ENCODE measurements at places on chromosomes 2 and 18.

- DNase-seq = no peak
These were observed 49.5 kb downstream of the PTPRM start for GRCh38 chr18:7616661-7617060.

DNA sequence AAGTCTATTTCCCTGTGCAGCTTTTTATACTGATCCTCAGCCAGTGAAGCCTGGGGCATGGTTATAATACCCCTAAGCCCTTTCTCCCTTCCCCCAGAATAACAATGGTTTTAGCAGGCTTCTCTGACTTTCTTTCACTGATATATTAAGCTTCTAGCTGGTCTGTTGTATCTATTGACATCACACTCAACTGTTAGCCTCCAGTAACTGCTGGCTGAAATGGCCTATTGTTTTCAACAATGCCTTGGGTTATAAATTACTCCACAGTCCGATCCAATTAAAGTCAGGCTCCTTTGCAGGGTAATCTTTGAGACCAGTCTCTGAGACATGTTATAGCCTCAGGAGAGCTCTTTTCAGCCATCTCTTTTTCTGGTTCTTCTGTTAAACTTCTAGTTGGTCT is 2.9 kb upstream of the SLC9A4 start:
- DNase-seq = no peak

- no peak for DNase-seq
These were observed 17.2 kb upstream of the TNP1 start for GRCh38 chr2:216877085-216877484.

GRCh38 chr18:79753391-79753851 is 44.3 kb upstream of the KCNG2 start:
- DNase-seq = no peak

- no peak for DNase-seq
These were observed 75.5 kb upstream of the GLS start for GRCh38 chr2:190805126-190805525.

- DNase-seq = no peak
These were observed 1129.9 kb upstream of the GYPC start for GRCh38 chr2:125526093-125526492.

GRCh38 chr2:182971820-182972547 is 66.3 kb downstream of the NCKAP1 start:
- DNase-seq = no peak

DNA sequence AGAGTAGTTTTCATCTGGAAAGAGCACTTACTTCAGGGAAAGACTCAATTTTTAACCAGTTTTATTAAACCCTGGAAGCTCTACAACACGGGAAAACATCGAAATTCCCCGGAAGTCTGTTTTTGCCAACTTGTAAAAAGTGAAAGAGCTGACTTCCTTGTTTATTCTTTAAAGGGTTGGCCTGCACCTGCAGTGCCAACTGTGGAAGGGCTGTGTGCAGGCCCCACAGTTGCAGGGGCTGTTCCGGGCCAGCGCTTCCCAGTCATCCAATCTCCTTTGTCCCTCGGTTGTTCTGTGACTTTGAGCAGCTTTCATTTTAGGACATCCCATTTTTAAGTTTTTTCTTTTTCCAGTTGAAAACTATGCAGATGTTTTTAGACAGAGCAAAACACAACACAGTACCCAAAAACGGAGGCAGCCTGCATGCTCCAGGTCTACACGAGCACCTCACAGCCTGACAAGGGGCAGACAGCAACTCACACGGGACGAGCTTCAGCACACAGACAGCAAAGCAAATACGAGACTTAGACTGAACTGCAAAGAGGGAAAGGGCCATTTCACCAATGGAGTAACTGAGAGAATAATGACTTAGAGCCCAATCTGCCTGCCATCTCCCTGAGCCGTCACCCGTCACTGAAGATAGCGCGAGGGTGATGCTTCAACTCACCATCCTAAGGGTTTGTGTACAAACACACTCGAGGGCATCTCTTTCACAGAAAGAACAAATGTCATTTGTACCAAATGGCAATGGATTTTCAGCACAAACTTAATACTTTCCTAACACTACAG is 70.6 kb downstream of the EMILIN2 start:
- DNase-seq = no peak

DNA sequence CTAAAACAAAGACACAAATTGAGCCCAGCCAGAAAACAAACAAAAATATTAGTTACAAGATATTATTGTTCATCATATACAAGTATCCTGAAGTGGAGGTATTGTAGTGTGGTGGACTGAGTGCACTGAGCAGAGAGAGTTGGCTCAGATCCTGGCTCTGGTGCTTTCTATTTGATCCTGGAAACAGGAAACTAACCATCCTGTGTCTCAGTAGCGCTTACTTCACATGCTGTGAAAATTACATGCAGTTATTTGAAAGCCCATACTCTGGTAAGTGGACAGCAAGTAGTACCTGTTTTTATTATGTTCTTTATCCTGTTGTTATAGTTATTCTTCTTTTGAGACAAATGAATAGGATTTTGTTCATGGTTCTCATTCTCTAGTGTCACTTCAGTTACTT is 84.3 kb upstream of the CRIM1 start:
- DNase-seq = no peak

GRCh38 chr18:74083557-74083952 is 64.1 kb downstream of the FBXO15 start:
- no peak for DNase-seq

- no peak for DNase-seq
These were observed 79.4 kb downstream of the KCTD1 start for GRCh38 chr18:26468931-26469340.

DNA sequence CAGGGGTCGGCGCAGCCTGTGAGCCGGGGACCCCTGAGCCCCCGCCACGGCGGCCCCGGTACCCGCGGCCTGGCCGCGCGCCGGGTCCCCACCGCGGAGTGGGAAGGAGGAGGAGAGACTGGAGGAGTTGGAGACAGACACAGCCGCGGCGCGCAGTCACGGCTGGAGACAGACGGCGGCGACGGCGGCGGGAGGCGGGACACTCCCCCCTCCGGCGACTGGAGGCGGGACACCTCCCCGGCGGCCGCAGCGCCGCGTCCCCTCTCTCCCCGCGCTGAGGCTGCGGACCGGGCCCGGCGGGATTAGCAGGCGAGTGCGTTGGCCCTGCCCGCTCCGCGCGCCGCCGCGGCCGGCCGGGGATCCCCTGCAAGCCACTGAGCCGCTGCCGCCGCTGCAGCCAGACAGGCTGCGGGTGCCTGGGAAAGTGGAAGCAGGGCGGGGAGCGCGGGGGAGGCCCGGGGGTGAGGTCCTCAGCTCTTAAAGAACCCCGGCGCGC is 1.0 kb upstream of the LDLRAD4 start:
- DNase-seq = no peak

GRCh38 chr2:72414137-72414760 is 266.6 kb upstream of the CYP26B1 start:
- no peak for DNase-seq

DNA sequence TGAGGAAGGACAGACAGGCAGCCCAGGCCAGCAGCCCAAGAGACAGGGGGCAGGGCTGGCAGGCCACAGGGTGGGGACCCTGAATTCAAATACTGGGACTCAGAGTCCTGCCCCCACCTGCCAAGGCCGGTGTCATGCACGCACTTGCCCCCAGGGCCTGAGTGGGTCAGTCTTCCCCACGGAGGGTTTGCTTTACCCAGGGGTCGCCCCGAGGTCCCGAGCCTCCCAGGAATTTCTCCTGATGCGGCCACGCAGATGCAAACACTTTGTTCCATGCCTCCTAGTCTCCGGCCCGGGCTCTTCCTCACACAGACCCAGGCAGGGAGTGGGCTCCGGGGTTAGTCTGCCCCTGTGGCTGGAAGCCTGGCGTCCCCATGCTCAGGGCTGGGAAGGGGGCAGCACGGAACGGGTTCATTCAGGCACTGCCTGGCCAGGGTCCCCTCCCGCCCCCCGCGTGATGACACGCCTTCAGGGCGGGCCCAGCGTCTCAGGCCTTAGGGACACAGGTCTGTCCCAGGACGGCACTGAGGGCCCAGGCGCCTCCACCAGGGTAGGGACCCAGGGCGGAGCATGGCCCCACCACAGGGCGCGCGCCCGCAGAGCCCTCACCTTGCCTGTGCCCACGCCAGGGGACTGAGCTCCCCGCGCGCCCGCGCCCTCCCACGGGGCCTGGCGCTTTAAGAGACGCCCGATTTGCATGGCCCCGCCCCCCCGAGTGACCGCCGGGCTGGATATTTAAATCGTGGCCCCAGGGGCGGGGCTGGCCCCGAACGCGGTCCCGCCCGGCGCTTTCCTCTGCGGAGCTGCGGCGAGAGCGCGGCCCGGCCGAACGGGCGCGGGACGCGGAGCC is at the start of gene SNED1:
SNED1 (plus strand) TSS at position 763 of the 850 bp plus-strand sequence. CDS start 220 bp downstream, outside the sequence.
- peak; percentile 63 for DNase-seq

DNA sequence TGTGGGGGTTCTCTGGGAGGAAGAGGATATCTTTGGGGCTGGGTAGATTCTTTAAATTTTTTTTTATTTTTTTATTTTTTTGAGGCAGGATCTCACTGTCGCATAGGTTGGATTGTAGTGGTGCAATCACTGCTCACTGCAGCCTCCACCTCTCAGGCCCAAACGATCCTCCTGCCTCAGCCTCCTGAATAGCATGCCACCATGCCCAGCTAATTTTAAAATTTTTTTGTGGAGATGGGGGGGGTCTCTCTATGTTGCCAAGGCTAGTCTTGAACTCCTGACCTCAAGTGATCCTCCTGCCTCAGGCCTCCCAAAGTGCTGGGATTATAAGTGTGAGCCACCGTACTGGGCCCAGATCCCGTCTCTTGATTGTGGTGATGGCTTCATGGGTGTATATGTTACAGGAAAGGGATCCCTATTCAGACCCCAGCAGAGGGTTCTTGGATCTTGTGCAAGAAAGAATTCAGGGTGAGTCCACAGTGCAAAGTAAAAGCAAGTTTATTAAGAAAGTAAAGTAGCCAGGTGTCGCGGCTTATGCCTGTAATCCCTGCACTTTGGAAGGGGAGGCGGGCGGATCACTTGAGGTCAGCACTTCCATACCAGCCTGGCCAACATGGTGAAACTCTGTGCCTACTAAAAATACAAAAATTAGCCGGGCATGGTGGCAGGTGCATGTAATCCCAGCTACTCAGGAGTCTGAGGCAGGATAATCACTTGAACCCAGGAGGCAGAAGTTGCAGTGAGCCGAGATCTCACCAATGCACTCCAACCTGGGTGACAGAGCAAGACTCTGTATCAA is 2.0 kb upstream of the C2orf68 start:
- no peak for DNase-seq

- DNase-seq = no peak
These were observed 328.2 kb upstream of the COL3A1 start for GRCh38 chr2:188645986-188646385.

DNA sequence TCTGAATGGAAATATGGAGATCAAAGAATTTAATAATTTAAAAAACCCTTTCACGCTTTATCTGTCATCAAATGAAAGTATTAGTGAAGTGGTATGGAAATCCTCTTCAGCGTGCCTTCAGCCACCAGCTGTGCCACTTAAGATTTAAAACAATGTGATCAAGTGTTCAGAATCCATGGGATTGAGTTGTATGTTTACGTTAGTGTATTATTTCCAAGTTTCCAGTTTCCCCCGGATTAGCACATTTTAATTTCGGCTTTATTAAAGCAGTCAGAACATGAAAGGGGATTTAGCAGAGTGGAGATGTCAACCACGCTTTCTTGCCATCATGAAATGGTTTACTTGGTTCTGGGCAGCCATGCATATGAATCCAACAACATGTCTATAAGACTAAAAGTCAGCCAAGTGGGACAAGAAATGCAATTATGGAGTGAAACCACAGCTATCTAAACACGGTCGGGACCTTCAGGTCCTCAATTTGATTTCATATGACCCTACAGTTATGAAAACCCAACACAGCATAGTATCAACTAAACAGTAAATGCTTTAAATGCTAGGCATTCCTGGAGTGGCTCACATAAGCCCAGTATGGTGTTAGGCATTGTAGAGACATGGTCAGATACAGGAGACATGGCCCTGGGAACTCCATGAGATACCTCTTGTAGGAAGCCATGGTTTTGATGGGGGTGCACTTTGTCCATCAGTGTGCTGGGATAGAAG is 224.9 kb upstream of the EPAS1 start:
- DNase-seq = no peak

DNA sequence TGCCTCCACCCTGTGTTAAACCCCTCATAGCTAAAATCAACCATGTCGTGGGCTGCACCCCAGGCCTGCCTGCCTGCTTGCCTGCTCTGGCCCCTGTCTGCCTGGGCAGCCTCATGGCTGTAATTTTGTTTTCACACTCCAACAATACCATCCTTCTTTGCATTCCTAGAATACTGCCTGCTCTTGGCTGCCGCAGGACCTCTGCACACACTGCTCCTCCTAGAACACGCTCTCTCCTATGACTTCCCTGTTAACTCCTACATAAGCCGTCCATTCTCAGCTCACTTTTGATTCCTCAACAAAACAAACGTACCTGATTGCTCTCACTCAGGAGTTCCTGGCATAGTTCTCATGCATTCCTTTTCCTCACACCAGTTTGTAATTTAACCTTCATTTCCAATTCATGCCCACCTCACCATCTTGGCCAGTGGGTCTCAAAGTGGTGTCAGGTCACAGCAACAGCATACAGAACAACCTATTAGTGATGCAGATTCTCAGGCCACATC is 2.5 kb downstream of the UXS1 start:
- no peak for DNase-seq

DNA sequence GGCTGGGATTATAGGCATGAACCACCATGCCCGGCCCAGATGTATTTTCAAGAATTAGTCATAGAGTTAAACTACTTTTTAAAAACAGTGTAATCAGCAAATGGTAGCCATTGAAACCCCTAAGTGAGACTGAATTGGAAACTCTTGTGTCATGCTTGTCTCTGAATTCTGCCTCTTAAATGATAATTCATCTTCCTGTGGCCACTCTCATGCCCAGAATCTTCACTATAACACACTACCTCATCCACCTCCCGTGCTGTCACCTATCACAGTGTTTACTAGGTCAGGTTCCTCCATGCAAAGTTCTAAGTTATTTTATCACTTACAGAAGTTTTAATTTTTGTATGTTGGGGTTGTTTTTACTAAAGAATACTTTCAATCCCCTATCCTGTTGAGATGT is 197.5 kb downstream of the PHLPP1 start:
- no peak for DNase-seq

DNA sequence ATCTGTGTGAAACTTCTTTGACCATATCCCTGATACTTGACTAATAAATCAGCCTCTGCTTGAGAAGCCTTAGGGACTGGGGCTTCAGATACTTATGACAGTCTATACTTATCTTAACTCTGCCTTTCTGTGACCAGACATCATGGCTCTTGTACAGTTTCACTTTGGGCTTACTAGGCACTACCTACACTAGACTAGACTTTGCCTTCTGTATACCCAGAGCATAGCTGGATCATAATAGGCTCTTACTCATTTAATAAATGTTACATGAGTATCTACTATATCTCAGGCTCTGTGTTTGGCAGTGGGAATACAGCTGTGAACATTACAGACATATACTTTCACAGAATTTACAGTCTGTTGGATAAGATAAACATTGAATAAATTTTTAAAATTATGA is 9.0 kb downstream of the UGP2 start:
- DNase-seq = no peak

- no peak for DNase-seq
These were observed 216.8 kb downstream of the EIPR1 start for GRCh38 chr2:3160751-3161330.

Data from activated CD8-positive, alpha-beta memory T cell treated with anti-CD3 and anti-CD28 coated beads for 1 hour (primary cell).